ENCODE measurements at places on chromosomes 4 and X. TPM values are rescaled to one million over a fixed set of nuclear protein-coding genes. Genes with fewer than 3 reads are reported as not detected.

The DMP1 gene
- not detected for total RNA-seq

The C4orf36 gene
- total RNA-seq, result not detected

The SOX3 gene
- total RNA-seq, result not detected

The FAM184B gene
- 0.12 TPM for total RNA-seq

The VEGFD gene
- 6.6 TPM for total RNA-seq

The PRSS12 gene
- total RNA-seq, result 1.9 TPM

The CSAG2 gene
- not detected for total RNA-seq

The ABHD18 gene
- 2.6 TPM for total RNA-seq

The FHIP1A gene
- total RNA-seq, result under 0.01 TPM

The ARR3 gene
- not detected for total RNA-seq

The SYNPO2 gene
- total RNA-seq, result 6.8 TPM

The BEX2 gene
- total RNA-seq, result 1.5 TPM

The PABPC5 gene
- 1.8 TPM for total RNA-seq

The TRIM75 gene
- not detected for total RNA-seq

The DMRTC1 gene
- total RNA-seq, result not detected

The FGFR3 gene
- 1.2 TPM for total RNA-seq

The SEPTIN11 gene
- 349 TPM for total RNA-seq

The GRIPAP1 gene
- total RNA-seq, result 8.5 TPM

The SOWAHB gene
- total RNA-seq, result not detected

The LANCL3 gene
- total RNA-seq, result not detected

The CXCL1 gene
- total RNA-seq, result 39.3 TPM

The HMX1 gene
- not detected for total RNA-seq

The TMEM164 gene
- 13.8 TPM for total RNA-seq
